ENCODE measurements at places on chromosomes 12 and 14.

- DNase-seq = no peak
These were observed 29.7 kb upstream of the NR2C1 start for GRCh38 chr12:95102916-95103671.

GRCh38 chr12:55842681-55843429, at the start of gene MMP19:
Gene MMP19 (minus strand): TSS chr12:55842936. CDS start chr12:55842830, 106 bp downstream.
- DNase-seq = no peak

DNA sequence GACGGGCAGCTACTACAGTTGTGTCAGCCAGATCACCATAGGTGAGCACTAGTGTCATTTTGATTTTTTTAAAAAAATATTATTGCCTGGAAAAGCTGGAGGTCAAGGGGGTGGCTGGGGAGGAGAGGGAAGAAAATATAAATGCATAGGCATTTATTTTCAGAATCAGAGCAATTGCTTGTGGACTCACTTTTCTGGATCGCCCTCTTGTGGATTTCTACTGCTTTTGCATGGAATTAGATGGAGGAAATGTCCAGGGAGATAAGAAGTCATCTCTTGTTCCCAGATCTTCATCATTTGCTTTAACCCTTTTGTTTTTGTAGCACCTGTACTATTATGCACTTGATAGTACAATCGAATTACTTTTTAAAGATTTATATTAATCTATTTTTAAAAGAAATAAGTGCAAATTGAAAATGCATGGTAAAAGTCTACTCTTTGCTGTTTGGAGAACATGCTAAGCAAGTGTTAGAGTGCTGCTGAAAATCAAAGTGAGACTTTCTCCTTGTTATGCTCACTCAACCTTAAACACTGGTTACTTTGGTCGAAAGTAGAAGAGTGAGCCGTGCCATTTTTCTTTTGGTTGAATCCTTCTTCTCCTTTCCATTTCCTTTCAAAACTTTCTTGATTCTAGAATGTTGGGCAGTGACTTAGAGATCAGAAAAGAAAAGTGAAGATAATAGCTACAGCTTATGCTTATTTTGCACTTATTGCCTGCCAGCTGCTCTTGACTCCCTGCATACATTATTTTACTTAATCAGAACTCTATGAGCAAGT, 60.6 kb upstream of the ANO4 start:
- no peak for DNase-seq

GRCh38 chr12:62834406-62834805, 100.5 kb downstream of the PPM1H start:
- DNase-seq = no peak

GRCh38 chr14:63288853-63289252, 29.9 kb downstream of the GPHB5 start:
- DNase-seq = no peak

GRCh38 chr12:105104762-105105161, 2.8 kb upstream of the WASHC4 start:
- no peak for DNase-seq

DNA sequence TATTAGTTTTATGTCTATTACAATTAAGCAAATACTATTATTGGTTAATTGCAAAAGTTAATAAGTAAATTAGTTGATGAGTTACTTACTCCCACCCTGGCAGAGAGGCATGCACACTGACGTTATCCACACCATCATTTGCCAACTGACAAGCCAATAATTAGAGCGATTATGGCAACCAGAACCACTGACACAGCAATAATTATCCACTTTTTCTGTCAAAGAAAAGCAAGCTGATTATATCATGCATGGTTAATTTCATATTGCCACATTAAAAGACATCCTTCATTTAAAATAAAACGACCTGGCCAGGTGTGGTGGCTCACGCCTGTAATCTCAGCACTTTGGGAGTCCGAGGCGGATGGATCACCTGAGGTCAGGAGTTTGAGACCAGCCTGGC, 43.1 kb downstream of the STX2 start:
- no peak for DNase-seq

DNA sequence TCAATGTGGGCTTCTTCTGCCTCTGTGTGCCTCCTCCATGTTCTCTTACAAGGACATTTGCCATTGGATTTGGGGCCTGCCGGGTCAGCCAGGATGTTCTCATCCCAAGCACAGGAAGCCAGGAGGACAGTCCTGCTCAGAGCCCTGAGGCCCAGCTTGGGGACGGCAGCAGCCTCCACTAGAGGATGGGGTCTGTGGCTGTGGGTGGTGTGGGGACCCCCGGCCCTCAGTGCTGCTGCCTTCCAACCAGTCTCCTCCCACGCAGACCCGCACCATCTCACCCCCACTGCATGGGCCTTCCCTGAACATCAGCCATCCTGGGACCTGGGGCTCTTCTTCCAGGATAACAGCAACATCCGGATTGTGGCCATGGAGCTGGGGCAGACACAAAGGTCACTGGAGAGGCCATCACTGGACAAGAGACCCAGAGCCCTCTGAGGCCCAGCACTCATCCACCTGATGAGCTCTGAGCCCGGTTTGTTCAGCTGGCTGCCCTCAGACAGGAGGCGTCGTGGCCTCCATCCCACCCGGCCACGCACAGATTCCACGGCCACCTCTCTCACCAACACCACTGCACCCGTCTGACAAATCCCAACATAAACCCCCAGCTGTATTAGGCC, 56.5 kb upstream of the C14orf180 start:
- DNase-seq = no peak

DNA sequence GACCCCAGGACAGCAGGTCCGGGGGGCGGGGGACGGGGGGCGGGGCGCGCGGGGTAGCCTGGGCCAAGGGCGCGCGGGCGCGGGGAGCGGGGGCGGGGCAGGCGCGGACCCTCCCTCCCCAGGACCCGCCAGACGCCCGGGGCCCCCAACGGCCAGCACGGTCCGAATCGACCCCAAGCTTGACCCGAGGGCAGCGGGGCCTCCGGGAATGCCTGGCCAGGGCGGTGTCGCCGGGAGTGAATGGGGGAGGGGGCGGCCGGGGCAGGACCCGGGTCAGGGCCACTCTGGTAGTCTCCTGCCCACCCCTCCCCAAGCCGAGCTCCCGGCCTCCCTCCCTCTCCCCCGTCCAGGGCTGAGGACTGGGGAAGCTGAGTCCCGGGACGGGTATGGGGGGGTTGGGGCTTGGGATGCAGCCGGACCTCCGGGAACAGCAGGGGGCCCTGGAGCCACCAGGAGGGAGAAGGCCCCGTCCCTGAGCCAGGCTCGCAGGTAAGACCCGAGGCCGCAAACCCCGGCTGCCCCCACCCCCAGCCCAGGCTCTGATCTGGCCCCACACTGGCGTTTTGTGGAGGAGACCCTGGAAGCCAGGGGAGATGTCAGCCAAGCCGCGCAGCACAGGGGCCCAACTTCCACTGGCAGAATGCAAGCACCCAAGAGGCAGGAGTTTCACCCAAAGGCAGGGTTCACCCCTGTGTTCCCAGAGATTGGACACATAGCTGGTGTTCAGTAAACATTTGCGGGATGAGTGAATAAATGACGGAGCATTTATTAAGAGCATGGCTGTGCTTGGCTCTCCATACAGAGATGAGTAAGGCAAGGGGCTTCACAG, 545 bp upstream of the GALNT9 start:
- DNase-seq = no peak
